ENCODE measurements at places on chromosomes 3 and 15.

GRCh38 chr3:141312354-141313092 lies 55.8 kb upstream of the ZBTB38 start:
- DNase-seq: peak; percentile 98

DNA sequence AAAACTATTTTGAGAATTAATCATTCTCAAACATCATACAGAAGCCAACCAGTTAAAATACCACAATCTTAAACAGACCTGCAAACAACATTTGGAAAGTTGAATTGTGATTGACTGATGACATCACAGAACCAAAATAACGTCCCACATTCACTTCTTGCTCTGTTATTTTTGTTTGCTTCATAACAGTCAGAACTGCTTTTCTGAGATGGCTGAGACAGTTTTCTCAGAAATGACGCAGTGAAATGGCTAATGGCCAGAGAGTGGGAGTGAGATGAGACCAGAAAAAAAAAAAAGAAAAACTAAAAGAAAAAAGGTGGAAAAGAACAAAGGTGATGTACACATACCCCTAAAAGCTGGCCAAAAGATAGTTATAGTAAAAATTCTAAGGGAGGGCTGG lies 1061.2 kb downstream of the FHIT start:
- no peak for DNase-seq

DNA sequence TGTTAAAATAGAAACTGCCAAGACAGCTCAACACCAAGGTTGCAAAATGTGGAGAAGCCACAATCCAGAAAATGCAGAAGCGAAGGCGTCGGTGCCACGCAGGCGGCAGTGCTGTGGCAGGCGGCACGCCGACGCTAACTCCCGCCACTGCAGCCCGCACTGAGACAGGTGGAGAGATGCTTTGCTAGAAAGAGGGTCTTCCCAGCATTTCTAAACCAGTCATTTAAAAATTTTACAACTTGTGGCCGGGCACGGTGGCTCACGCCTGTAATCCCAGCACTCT lies 23.2 kb downstream of the CYFIP1 start:
- no peak for DNase-seq

GRCh38 chr3:99607151-99607550 lies 31.2 kb upstream of the COL8A1 start:
- no peak for DNase-seq

DNA sequence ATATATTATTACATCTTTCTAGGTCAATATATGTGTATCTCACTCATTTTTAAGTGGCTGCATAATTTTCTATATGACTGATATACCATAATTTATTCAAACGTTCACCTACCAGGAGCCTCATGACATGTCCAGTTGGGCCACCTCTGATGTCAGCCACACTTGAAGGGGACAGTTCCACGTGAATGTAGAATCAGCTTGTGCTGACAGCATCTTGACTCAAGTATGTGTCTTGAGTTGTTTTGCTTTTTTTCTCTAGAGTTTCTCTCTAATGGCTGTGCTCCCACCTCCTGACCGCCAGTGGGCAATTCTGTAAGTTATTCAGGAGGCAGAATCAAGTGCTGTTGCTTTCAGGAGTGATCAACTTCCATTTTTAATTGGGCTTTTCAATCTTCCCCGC lies 237.9 kb downstream of the NFKBIZ start:
- DNase-seq: no peak

- no peak for DNase-seq
Measured at GRCh38 chr15:95679847-95680582, 650.5 kb upstream of the NR2F2 start.

- no peak for DNase-seq
Measured at GRCh38 chr15:59276225-59277178, 69.9 kb downstream of the LDHAL6B start.

DNA sequence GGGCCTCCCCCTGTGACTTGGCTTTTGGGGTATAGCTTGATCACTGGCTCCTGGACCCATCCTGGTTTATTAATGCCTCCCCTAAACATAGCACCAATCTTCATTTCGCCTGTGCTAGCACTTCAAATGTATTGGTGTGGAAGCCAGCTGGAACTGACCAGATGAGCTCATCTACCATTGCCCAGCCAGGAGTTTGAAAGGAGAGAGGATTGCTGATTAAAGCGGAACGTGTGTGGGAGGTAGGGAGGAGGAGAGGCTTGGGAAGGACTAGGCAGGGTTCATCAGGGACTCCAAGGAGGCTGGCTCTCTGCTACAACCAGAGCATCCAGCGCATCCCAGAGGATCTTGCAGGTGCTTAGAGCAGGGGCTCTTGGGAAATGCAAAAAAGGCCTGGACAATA lies 34.4 kb upstream of the TLE3 start:
- no peak for DNase-seq

GRCh38 chr3:46613313-46614005 lies 1.1 kb downstream of the FAM240A start:
- DNase-seq: peak; percentile 51

GRCh38 chr3:186307594-186308221 lies 54.3 kb downstream of the DGKG start:
- peak; percentile 64 for DNase-seq

- DNase-seq: no peak
Measured at GRCh38 chr15:100170291-100171210, 171.2 kb downstream of the ADAMTS17 start.

- no peak for DNase-seq
Measured at GRCh38 chr15:29352402-29352801, 82.8 kb upstream of the NSMCE3 start.

DNA sequence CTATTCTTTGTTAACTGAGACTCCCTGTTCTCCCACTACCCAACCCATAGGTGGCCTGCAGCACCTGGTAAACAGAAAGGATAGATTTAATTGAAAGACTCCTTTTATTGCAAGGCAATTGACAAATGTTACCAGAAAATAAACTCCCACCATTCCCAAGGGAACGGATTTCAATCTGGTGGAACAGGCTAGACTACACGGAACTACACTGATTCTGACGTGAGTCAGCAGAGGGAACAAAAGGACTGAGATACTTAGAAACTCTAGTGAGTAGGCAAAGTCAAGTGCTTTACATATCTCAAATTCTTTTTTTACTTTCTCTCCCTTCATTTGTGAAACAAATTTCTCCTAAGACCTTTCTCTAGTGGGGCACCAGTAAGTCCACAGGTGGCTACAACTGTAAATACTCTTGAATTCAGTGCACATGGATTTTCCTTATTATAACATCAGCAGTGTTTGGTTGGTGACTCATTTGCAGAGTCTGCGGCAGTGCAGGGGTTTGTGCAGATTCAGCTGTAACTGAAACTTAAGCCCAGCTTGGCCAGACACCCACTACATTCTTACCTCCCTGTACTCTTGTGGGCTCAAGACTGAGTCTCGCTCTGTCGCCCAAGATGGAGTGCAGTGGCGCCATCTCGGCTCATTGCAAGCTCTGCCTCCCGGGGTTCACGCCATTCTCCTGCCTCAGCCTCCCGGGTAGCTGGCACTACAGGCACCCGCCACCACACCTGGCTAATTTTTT lies 34.3 kb upstream of the PLSCR2 start:
- DNase-seq: no peak

DNA sequence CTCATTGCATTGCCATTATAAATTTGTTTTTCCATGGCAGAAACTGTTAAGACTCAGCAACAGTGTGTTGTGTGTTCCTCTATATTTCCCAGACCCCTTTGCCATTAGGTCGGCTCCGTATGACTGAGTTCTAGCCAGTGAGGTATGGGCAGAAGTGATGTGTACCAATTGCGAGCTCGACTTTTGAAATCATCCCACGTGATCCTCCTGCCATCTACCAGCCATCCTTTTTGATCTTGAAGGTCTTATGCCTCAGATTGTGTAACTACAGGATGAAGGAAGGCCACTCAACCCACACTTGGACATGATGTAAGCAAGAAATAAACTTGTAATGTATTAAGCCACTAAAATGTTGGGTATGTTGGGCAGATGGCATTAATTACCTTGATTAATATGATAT lies 562.3 kb downstream of the PDCD6IP start:
- no peak for DNase-seq

GRCh38 chr3:194364652-194365434 lies 4.7 kb downstream of the LRRC15 start:
- DNase-seq: no peak

- DNase-seq: no peak
Measured at GRCh38 chr15:48888191-48888590, 10.3 kb downstream of the EID1 start.

DNA sequence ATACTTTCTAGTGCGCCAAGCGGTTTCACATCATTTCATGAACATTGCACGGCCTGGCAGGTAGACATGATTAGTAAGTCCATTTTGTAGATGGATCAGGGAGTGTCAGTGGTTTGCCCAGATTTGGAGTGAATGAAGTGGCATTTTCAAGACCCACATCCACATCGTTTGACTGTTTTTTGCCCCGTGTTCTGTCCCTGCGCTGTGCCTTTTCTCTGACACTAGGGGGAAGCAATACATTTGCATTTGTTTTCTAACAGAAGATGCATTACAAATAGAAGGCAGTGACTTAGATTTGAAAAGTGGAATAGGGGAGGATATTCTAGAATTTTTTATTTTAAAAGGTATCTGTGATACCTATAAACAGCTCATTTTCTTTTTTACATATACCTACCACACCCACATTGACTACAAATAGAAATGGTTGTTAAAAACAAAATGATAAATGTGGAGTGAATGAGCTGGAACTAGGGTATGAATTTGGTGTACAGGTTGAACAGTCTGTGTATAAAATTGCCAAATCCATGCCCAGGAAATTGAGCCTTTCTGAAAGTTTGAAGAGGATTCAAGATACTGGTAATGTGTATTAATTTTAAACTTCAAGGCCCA lies 98.0 kb downstream of the USP13 start:
- DNase-seq: peak; percentile 31

GRCh38 chr3:124722589-124722988 lies 7.7 kb upstream of the UMPS start:
- DNase-seq: no peak

DNA sequence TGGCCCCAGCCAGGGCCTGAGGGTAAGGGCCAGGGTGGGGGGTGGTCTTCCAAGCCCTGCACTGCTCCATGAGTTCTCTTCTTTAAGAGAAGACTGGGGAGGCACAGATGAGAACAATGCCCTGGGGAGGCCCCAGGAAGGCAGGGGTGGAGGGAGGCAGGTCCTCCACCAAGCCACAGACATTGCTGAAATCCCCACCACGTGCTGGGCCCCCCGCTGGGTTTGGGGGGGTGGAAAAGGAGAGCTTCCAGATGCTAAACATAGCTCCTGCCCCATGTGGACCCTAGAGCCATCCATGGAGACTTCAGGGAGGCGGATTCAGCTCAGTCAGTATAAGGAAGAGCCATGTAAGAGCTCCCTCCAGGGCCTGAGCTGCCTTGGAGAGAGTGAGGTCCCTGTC lies 157.8 kb upstream of the LINGO1 start:
- no peak for DNase-seq

GRCh38 chr3:149813367-149814281 lies 609 bp downstream of the RNF13 start:
- peak; percentile 46 for DNase-seq

- DNase-seq: no peak
Measured at GRCh38 chr15:36301947-36302346, 277.5 kb upstream of the CDIN1 start.

GRCh38 chr3:29922992-29923746 lies 642.3 kb downstream of the RBMS3 start:
- no peak for DNase-seq

DNA sequence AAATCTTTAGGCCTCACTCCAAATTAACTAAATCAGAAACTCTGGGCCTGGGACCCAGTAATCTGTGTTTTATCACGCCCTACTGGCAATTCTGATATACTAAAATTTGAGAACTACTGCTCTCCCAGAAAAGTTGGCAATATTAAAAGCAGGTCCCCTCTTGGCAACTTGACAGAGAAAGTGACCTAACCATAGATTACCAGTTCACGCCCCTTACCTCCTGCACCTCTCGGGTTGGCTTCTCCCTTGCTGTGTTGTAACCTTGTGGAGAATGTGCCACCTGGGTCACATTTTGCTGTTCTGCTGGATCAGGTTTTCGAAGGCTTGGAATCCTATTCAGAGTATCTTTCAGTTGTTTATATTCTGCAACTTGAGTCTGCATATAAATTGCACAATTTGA lies 59.1 kb downstream of the GOLIM4 start:
- DNase-seq: peak; percentile 63

- no peak for DNase-seq
Measured at GRCh38 chr15:71080166-71080565, 35.1 kb upstream of the THSD4 start.

DNA sequence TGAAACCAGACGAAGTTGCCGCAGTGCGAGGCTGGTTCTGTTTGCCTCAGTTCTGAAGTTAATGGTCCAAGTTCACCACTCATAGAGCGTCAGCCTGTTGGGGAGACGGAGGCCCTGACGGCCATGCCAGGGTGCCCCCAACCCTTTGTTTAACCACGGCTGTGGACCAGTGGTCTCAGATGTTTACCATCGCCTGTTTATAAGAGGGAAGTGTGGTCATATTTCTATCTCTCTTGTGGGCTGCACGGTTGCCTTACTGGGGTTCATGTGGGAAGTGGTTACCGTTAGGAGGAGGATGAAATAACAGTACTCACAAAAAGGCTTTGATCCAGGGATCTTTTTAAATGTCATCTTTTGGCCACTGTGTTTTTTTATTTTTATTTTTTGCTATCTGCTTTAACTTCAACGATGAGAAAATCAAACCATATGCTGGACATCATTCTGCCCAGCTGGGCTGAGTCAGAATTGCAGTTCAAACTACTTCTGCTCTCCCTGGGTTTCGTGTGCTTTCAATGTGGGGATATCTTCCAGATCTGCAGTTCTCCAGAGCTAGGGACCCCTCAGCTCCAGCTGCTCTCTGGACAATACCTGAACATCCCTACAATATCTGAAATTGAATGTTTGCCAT lies 17.8 kb downstream of the SMAD3 start:
- DNase-seq: no peak

DNA sequence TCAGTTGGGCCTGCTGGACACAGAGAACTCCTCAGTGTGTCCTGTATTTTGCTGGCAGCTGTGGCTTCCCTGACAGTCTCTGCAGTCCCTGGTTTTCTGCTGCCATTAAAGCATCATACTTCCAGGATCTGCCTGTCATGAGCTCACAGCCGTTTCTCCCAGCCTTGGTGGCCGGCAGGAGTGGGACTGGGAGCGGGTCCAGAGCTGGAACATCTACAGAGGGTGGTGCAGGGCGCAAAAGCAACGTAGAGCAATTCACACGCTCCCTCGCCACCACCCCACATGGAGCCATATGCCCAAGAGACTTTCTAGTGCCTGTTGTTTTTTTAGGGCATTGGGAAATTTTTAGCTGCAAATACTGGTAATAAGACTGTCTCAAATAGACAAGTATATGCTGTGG lies 33.6 kb downstream of the ABTB1 start:
- DNase-seq: no peak

GRCh38 chr3:134320749-134321148 lies 53.5 kb downstream of the AMOTL2 start:
- no peak for DNase-seq

GRCh38 chr3:152554980-152555379 lies 280.0 kb upstream of the P2RY1 start:
- no peak for DNase-seq

- no peak for DNase-seq
Measured at GRCh38 chr3:140013220-140013619, 78.2 kb downstream of the CLSTN2 start.
